HL-60 (cell line): ENCODE measurements at places on chromosomes 2 and 18.

GRCh38 chr2:160241251-160242137 is 41.4 kb upstream of the ITGB6 start:
- no peak for DNase-seq

DNA sequence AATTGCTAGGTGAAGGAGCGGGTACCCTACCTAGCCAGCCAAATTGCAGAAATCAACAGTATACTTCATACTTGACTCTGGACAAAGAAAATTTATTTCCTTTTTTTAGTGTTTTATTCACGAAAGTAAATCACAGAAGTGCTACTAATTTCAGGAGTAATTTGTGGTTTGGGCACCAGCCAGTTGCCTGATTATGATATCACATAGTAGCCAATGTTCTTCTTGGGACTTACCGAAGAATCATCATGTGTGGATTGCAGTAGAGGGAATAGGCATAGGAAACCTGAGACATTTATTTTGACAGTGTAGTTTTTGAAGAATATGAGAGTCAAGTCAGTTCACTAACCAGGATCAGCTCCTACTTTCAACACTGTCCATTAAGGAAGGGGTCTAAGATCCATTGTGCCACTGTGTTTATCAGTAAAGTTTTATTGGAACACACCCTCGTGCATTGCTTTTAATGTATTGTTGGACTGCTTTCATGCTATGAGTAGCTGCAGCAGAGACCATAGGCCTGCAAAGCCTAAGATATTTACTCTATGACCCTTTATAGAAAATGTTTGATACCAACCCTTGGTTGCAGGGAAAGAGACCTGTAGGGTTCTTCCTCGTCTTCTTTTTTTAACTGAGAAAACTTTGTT is 32.1 kb downstream of the TNFRSF11A start:
- DNase-seq: no peak

DNA sequence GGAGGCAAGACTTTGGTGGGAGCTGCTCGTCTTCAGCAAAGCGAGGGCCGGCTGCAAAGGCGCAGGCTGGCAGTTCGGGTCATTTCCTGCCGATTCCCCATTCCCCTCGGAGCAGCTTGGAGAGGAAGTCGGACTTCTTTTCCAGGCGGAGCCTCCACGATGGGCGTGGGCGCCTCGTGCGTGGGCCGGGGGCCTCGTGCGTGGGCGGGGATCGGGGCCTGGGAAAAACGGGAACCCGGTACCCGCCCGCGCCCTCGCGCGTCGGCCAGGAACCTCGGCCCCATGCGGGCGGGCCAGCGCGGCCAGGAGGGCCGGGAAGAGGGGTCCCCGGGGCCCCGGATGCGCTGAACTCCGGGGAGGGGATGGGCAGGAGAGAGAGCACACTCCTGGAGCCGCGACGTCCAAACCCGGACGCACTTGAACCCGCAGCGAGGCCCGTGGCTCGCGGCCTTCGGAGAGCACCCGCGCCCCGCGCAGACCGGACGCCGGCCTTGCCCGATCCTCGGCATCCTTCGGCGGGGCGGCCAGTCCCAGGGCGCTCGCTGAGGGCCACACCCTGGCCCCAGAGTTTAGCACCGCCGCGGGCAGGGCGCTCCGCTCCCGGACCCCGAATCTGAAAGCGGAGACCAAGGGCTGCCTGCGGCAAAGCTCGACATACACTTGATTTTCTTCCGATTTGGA is 368.4 kb downstream of the MTX2 start:
- no peak for DNase-seq

DNA sequence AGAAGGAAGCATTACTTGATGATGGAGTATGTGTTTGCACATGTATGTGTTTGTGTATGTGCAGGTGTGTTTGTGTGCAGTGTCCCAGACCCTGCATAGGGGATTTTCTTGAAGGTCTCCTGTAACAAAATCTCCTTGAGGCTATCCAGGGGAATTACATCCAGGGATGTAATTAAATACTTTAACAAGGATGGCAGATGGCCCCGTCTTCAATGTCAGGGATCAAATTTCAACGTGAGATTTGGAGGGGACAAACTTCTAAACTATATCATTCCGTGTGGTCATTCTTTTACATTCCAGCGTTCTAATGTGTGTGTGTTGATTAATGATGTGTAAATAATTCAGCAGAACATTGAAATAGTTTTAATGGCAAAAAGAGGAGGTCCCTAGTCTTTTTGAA is 3.3 kb downstream of the UGT1A9 start:
- DNase-seq: no peak

GRCh38 chr2:189218236-189218635 is 38.7 kb upstream of the COL5A2 start:
- DNase-seq: no peak

DNA sequence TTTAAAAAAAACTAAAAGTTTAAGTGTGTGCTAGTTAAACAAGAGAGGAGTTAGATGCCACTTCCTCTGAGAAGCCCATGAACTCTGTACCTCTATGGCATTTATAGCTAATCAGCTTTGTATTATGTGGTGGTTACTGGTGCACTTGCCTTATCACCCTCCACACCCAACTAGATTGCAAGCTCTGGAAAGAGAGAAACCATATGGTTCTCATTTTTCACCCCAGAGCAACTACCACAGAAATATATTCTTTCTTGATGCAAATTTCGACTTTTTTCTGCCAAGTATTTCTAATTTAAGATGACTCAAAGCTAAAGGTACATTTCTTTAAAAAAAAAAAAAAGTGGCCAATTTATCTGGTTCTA is 24.2 kb downstream of the RAPH1 start:
- DNase-seq: no peak

DNA sequence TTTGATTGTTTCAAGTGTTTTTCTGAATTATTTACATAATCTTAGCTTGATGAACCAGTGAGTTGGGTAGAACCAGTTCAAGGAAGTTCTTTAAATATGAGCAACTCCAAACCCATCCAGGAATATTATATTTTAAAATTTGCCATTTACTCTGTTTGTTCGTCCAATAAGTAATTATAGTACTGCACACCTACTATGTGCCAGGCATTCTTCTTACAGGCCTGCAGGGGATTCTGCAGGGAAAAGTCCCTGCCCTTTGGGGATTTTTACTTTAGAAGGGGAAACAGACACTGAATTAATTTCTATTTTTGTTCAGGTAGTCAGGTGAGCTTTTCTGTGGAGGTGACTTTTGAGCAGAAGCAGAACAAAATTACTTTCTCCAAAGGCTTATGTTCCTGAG is 146.9 kb downstream of the DOCK10 start:
- DNase-seq: no peak

- no peak for DNase-seq
These were observed 2.0 kb downstream of the FMNL2 start for GRCh38 chr2:152336854-152337510.

DNA sequence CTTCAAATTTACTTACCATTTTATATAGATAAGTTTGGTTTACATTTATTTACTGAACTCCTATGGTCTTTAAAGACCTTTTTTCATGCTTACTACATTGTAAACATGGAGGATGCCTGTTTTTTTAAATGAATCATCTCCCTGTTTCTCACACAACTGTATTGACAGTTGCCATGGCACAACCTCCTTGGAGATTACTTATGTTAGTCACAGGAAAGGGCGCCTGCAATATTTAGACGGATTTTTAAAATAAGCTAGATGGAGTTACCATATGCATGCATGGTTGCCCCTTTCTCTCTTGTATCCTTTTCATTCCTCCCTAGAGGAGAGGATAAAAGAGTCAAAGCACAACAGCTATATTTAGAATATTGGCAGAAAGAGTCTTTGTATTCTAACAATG is 34.8 kb upstream of the CCDC102B start:
- DNase-seq: no peak

DNA sequence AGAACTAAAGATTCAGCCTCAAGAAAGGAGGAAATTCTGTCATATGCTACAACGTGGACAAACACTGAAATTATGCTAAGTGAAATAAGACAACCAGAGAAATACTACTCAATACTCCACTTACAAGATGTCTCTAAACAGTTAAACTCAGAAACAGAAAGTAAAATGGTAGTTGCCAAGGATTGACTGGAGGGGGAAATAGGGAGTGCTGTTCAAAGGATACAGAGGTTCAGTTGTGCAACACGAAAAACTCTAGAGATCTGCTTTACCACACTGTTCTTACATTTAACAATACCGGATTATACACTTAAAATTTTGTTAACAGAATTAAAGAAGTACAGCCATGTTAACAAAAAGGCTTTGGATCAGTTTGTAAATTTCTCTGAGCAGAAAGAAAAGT is 39.8 kb upstream of the C2orf15 start:
- DNase-seq: peak; percentile 23

DNA sequence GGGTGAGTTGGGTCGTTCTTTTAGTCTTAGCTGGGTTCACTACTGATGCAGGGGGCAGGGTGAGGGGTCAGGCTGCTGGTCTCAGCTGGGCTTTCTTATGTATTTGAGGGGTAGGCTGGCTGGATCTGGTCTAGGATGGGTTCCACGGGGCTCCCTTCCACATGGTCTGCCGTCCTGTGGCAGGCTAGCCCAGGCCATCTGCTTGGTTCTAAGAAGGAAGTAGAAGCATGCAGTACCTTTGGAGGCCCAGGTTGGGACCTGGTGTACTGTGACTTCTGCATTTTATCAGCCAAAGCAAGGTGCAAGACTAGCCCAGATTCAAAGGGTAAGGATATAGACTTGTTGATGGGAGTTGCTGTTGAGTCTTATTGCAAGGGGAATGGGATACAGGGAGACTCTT is 35.5 kb upstream of the MGAT5 start:
- DNase-seq: peak; percentile 18

DNA sequence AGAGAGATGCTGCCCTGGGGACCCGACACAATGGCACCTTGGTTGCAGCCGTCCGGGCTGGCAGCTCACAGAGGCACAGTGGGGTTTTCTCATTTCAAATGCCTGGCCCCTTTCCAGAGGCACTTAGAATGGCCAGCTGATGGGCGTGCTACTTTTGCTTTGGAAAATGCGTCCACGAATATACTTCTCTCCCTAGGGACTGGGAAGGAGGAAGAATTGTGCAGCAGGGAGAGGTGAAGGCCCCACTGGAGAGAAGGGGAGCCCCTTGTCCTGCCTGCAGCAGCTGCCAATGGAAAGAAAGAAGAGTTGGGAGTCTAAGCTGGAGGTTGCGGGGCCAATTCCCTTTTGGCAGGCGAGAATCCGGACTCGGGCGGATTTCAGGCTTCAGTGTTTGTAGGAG is 1.1 kb upstream of the MAL start:
- DNase-seq: no peak

DNA sequence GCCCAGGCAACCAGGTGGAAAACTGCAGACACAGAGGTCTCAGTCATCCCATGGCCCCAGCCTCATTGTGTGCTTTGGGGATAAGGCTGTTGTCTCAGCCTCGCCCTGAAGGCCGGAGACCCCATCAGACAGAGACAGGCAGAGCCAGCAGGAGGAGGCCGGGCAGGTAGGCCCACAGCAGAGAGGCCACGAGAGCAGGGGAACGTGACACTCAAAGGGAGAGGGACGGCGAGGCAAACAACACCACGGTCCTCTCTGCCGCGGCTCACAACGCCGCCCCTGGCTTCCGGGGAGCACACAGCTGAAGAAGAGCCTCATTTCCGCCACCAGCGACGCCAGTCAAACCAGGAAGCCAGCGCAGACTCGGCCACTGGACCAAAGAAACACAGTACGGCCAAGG is 103.3 kb downstream of the ZNF516 start:
- no peak for DNase-seq

DNA sequence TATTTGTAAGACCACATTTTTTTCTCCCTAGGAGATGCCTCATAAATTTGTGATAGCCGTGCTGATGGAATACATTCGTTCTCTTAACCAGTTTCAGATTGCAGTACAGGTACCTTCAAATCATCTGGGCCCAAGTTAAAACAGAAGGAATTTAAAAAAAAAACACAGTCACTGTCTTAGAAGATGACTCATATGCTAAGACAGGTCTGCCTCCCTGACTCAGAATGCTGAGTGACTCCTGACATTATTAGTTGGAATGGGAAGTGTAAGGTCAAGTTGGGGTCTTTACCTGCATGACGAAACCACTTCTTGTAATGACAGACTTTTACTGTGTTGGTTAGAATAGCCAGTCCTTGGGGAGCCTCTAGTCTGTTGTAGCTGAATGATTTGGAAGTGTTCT is 26.3 kb downstream of the RMC1 start:
- DNase-seq: no peak

- DNase-seq: no peak
These were observed 13.0 kb downstream of the GPR55 start for GRCh38 chr2:230912046-230912445.

GRCh38 chr2:113192459-113193100 is 18.8 kb downstream of the PSD4 start:
- DNase-seq: no peak

- no peak for DNase-seq
These were observed 18.7 kb downstream of the SMIM21 start for GRCh38 chr18:75408554-75409506.

GRCh38 chr2:86037141-86037794 is 68.4 kb downstream of the POLR1A start:
- DNase-seq: peak; percentile 47

DNA sequence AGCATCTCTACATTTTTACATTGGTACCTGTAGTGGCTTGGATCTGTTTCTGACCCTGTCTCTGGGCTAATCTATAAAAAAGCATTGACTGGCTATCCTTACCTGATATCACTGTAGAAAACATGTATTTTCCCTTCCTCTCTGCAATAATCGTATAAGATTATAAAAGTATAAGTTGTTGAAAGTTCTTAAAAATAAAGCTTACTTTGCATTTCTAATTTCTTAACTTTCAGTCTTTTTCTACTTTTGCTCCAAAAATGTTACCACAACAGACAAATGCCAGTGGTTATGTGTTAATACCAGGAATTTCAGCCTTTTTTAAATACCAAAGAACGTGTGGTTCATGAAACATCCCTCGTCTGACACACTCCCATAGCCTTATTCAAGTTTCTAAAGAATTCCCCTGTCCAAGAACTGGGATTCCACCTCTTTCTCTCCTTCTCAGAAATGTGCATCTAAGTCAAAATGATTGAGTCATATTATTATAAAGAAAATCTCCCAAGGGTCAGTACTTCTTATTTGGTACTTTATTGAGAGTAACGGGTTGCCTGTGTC is 28.5 kb upstream of the ACKR3 start:
- DNase-seq: no peak

DNA sequence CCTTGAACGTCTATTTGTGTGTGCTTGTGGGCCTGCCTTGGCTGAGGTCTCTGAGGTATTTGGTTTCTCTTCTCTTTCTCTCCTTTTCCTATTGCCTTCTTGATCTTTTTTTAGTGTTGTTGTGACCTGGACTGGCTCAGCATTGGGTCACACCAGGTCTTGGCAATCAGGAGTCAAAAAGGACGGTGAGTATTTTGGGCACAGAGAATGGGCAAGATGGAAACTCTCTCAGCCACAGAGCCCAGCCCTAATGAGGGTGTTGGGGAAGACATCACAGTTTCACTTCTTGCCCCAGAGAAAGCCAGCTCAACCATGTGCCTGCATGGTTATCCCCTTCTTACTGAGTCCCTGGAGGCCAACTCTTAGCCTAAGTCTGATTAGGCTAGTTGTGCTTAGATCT is 13.7 kb upstream of the INO80C start:
- DNase-seq: no peak

- no peak for DNase-seq
These were observed 69.7 kb downstream of the TBC1D8 start for GRCh38 chr2:101081375-101081907.

GRCh38 chr2:191486584-191487320 is 191.2 kb upstream of the NABP1 start:
- DNase-seq: no peak

GRCh38 chr18:49011291-49011746 is 60.6 kb upstream of the SMAD7 start:
- DNase-seq: no peak

- no peak for DNase-seq
These were observed 1.4 kb downstream of the DNMT3A start for GRCh38 chr2:25340181-25340921.

GRCh38 chr18:21686282-21687105 is 18.1 kb downstream of the ABHD3 start:
- no peak for DNase-seq

- no peak for DNase-seq
These were observed 82.8 kb upstream of the REV1 start for GRCh38 chr2:99572373-99573164.
